ENCODE measurements at places on chromosomes 16 and 17. TPM values are rescaled to one million over a fixed set of nuclear protein-coding genes. Genes with fewer than 3 reads are reported as not detected.

DNA sequence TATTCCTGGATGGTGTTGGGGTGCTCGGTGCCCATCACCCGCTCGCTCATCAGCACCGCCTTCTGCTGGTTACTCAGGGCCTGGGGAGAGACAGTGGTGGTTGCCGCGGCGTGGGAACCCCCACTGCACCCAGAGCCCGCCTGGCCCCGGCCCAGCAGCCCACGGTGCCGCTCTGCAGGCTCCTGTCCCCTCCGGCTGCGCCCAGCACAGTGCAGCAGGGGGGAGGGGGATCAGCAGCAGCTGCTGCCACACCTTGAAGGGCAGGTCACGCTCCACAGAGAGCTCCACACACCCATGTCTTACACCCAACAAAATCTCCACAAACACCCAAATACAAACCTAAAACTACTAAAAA is 18.8 kb downstream of the CLUH start:
- H3K27me3 ChIP-seq, result no peaks in the 10 kb centered on the region
- no peak overlapping the region for H3K27ac ChIP-seq
- DNase-seq, result no peak
- peaks cover 76% of the 10 kb centered on the region for H3K36me3 ChIP-seq

DNA sequence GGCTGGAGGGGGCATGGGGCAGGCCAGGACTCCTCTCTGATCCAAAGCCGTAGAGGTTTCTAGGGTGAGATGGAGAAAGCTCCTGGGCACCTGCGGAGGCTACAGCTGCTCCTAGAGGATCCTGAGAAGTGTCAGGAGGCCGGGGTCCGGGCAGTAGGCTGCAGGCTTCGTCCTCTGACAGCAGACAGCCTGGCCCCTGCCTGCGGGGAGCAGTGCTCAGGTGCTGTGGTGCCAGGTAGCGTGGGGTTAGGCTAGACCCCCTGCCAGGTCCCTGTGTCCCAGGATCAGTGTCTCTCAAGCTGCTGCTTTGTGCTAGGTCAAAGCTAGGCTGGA is 1.5 kb upstream of the MRPS34 start:
- H3K27me3 ChIP-seq, result no peaks in the 10 kb centered on the region
- peaks cover 32% of the 10 kb centered on the region for H3K36me3 ChIP-seq
- peaks cover 39% of the 10 kb centered on the region for H3K4me1 ChIP-seq
- DNase-seq, result no peak

GRCh38 chr17:7029096-7029495 is 6.2 kb downstream of the BCL6B start:
- no peak overlapping the region for H3K4me3 ChIP-seq
- DNase-seq, result no peak
- H3K27ac ChIP-seq, result peak overlapping the region; percentile 53
- no peaks in the 10 kb centered on the region for H3K36me3 ChIP-seq
- H3K27me3 ChIP-seq, result no peaks in the 10 kb centered on the region

The PRAC1 gene
- not detected for total RNA-seq

The RTN4RL1 gene
- 1.8 TPM for total RNA-seq

GRCh38 chr16:72664056-72664508 is 383.8 kb downstream of the ZFHX3 start:
- no peaks in the 10 kb centered on the region for H3K36me3 ChIP-seq
- peak overlapping the region; percentile 83 for H3K4me3 ChIP-seq
- DNase-seq, result no peak
- H3K27me3 ChIP-seq, result no peaks in the 10 kb centered on the region
- H3K27ac ChIP-seq, result no peak overlapping the region

The TUBG2 gene
- 18.2 TPM for total RNA-seq

DNA sequence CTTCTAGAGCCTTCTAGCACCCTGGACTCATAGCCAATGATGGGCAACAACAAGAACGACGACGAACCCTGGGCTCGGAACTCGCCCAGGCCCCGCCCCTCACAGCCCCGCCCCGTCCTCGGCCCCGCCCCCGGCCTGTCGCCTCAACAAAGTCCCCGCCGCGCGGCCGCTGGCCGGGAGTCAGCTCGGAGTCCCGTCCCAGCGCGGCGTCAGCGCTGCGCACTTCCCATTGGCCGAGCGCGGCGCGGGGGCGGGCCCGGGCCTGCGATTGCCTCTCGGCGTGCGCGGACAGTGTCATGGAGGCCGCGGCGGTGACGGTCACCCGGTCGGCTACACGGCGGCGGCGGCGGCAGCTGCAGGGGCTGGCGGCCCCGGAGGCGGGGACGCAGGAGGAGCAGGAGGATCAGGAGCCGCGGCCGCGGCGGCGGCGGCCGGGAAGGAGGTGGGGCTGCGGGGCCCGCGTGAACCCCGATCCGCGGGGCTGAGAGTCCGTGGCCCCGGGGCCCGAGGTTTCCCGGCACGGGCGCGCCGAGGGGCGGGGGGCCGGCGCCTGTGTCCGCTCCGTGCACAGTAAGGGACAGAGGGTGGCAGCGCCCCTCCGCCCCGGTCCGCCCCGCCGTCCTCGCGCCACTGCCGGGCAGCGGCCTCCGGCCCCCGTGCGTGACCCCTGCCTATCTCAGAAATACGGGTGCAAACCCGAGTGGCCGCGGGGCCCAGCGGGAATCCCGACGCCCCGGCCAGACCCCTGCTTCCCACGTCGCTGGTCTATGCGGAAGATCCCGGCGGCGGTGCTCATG is at the start of gene ENGASE:
Gene ENGASE (plus strand): TSS at position 176 of the 797 bp plus-strand sequence. CDS start 121 bp downstream, at position 297.
- H3K27me3 ChIP-seq, result no peaks in the 10 kb centered on the region
- peak; percentile 96 for DNase-seq
- H3K27ac ChIP-seq, result peak within 1 kb of the TSS; percentile 86
- H3K4me3 ChIP-seq, result peak within 1 kb of the TSS; percentile 71
- peaks cover 26% of the 10 kb centered on the region for H3K36me3 ChIP-seq

The TMEM97 gene
- 3.4 TPM for total RNA-seq

DNA sequence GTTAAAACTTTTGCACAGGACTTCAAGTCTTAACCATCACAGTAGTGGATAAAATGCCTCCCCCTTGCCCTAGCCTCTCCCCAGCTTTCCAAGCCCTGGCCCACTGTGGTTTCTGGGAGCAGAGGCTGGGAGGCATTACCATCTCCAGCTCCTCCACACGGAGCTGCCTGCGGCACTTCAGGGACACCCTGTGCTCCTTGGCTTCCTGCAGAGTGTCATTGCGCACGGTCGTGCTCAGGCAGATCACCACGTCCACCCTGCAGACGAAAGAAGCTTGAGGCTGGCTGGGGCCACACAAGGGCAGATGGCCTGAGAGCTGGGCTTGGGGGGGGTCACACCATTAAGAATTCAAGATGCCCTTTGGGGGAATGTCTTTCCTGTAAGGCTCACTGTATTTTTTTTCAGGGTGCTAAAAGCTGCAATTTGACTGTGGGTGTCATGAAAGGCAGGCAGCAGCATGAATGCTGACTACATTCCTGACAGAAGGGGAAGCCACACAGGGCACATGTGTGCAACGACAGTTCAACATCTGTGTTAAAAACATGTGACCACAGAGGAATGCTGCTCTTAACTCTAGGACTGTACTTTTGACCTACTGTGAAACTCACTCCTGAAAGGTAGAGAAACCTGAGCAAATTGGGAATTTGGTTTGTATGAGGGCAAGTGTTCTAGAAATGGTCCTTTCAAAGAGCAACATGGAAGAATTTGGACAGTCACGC is 47.7 kb upstream of the CLEC18B start:
- no peak overlapping the region for H3K4me3 ChIP-seq
- no peak overlapping the region for H3K27ac ChIP-seq
- no peaks in the 10 kb centered on the region for H3K27me3 ChIP-seq
- H3K4me1 ChIP-seq, result no peaks in the 10 kb centered on the region
- DNase-seq, result no peak

DNA sequence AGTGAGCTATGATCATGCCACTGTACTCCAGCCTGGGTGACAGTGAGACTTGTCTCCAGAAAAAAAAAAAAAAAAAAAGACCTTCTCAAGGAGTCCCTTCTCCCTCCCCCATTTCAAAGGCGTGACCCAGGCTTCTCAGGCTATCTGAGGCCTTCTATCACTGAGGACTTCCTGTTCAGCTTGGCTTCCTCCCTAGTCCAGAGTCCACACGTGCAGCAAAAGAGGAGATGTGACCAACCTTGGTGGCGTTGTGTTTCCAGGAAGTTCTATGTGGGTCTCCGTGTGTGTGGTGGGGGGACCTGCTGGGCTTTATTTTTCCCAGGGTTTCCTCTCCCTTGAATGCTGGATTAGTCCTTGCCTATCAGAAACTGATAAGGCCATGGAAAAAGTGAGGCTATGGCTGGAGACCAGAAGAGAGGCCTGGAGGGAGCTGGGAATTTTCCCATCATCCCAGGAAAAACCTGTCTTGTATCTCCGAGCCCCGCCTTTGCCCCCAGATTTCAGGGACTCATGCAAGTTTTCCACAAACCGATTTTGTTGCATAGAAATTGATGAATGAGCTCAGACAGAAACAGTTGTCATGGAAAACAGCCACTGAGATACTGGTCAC is 148.1 kb downstream of the SALL1 start:
- DNase-seq, result no peak
- no peaks in the 10 kb centered on the region for H3K4me1 ChIP-seq

DNA sequence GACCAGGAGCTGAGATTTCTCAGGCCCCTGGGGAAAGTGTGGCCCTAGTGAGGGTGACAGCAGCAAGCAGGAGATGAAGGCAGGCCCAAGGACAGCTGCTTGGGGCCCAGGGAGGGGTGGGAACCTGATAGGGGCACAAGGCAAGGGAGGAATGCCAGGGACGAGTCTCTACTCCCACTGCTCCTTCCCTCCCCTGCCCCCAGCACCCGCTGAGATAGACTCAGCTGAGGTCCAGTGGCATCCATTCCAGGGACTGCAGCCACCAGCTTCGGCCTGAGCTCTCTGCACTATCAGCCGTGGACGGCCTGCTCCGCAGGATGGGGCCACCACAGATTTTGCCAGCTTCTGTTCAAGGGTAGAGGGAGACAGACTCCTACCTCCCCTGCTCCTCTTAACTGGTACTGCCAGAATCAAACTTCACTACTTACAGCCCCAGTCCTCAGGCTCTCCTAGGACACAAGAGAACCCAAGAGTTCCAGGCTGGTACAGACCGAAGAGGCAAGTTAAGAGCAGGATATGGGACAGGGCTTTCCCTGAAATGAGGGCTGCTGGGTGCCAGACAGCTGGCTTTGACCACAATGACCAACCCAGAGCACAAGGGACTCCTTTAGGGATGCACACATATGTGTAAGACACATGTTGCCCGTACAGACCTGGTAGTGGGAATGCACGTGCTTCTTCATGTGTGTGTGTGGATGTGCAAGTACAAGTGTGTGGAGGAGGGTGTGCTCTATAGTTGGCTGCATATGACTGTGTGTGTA is 5.5 kb downstream of the CACNB1 start:
- peaks cover 35% of the 10 kb centered on the region for H3K4me1 ChIP-seq
- no peaks in the 10 kb centered on the region for H3K27me3 ChIP-seq
- DNase-seq, result no peak
- H3K4me3 ChIP-seq, result no peak overlapping the region
- peaks cover 13% of the 10 kb centered on the region for H3K36me3 ChIP-seq
- H3K27ac ChIP-seq, result no peak overlapping the region

DNA sequence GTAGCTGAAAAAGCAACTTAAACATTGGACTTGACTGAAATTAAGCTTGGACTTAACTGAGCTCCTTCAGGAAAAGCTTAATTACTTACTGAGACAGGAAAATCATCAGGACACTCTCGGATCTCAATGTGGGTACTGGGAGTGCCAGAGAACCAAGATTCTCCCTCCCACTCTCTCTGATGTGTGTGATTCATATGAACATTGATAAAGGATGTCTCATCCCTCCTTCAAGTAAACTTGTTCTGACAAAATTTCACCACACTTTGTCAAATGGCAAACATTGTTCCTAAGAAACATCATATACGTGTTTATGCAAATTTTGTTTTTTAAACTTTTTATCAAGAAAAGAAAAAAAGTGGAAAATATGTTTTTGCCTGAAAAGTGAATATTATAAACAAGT is 4.1 kb upstream of the SLFN5 start:
- H3K36me3 ChIP-seq, result no peaks in the 10 kb centered on the region
- no peak overlapping the region for H3K4me3 ChIP-seq
- no peaks in the 10 kb centered on the region for H3K27me3 ChIP-seq
- no peak overlapping the region for H3K27ac ChIP-seq

The SSTR5 gene
- 2.7 TPM for total RNA-seq

- H3K27me3 ChIP-seq, result no peaks in the 10 kb centered on the region
- DNase-seq, result no peak
- no peak overlapping the region for H3K4me3 ChIP-seq
- no peak overlapping the region for H3K27ac ChIP-seq
Measured at GRCh38 chr16:87877942-87878507, 8.7 kb upstream of the SLC7A5 start.

DNA sequence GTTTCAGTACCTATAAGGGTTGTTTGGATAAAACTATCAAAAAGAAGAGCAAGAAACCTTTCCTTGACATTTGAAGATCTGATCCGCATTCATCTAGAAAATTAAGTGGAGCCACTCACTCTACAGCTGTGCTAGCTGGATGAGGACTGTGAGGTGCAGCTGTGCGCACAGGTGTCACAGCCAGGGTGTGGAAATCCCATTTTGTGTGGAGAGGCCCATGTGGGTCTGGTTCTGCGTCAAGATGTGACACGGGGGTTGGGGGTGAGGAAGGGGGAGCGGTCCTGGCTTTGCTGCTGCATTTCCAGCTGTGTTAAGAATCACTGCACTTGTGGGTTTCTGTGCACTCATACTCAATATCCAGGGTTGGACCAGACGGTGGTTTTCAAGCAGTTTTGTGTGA is 70.7 kb downstream of the CLEC16A start:
- no peaks in the 10 kb centered on the region for H3K4me1 ChIP-seq
- H3K27me3 ChIP-seq, result no peaks in the 10 kb centered on the region
- DNase-seq, result no peak
- H3K27ac ChIP-seq, result no peak overlapping the region
- H3K4me3 ChIP-seq, result no peak overlapping the region

The UNC45B gene
- total RNA-seq, result 118 TPM

DNA sequence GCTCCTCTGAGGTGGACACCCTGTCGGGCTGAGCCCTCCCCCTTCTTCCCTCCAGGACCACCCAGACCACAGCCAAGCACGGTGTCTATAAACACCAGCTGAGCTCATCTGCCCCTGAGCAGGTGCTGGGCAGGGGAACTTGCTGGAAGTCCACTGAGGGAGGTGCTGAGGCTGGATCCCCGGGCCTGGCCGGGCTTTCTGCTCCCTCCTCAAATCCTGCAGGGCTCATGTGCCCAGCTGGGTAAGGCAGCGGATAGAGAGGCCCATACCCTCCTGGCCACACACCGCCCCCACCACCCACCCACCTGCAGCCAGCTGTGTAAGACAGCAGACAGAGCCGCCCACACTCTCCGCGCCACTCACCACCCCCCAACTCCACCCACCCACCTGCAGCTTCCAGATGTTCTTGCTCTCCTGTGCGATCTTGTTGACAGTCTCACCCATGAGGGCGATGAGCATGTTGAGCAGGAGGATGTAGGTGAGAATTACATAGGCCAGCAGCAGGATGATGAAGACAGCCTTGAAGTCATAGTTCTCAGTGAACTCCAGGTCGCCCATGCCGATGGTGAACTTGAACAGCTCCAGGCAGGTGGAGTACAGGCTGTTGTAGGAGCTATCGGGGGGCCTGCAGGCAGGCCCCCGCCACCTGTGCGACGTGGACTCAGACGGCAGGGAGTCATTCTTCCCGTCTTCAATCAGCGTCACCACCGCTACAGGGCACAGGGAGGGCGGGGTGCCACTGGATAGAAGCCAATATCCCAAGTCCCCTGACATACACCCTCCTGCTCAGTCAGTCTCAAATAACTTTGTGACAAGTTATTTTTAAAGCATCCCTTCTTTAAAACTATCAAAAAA is 15.9 kb upstream of the TRPV3 start:
- H3K27me3 ChIP-seq, result no peaks in the 10 kb centered on the region
- DNase-seq, result no peak
- no peak overlapping the region for H3K4me3 ChIP-seq
- H3K27ac ChIP-seq, result no peak overlapping the region
- H3K4me1 ChIP-seq, result no peaks in the 10 kb centered on the region
- peaks cover 19% of the 10 kb centered on the region for H3K36me3 ChIP-seq
